T-helper 17 cell (primary cell): ENCODE measurements at places on chromosomes 7 and 10. TPM values are rescaled to one million over a fixed set of nuclear protein-coding genes. Genes with fewer than 3 reads are reported as not detected.

GRCh38 chr7:99558306-99559174 lies at the start of gene ZNF655:
Gene ZNF655, plus strand, starts transcription at chr7:99558642. Its CDS starts 1,918 bp downstream, at chr7:99560560.
- DNase-seq: peak; percentile 84
- H3K36me3 ChIP-seq: peaks cover 11% of the 10 kb centered on the region
- H3K27me3 ChIP-seq: no peaks in the 10 kb centered on the region
- peaks cover 27% of the 10 kb centered on the region for H3K4me1 ChIP-seq
- peak within 1 kb of the TSS; percentile 100 for H3K4me3 ChIP-seq
- peak within 1 kb of the TSS; percentile 100 for H3K27ac ChIP-seq

GRCh38 chr7:76272851-76273497 lies 29.5 kb upstream of the HSPB1 start:
- H3K36me3 ChIP-seq: peaks cover 5% of the 10 kb centered on the region
- no peak for DNase-seq
- H3K4me3 ChIP-seq: no peak overlapping the region
- no peak overlapping the region for H3K27ac ChIP-seq
- peaks cover 61% of the 10 kb centered on the region for H3K27me3 ChIP-seq

DNA sequence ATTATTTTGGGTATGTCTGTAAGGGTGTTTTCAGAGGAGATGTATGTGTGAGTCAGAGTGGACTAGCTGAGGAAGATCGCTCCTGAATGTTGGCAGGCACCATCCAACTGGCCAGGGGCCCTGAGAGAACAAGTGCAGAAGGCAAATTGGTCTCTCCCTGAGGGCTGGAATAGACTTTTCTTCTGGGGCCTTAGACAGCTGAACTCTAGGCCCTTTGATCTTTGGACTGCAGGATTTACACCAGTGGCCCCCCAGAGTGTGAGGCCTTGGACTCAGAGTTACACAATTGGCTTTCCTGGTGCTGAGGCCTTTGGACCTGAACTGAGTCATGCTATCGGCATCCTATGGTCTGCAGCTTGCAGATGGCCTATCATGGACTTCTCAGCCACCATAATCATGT lies 217.2 kb downstream of the REEP3 start:
- no peak for DNase-seq
- H3K4me1 ChIP-seq: no peaks in the 10 kb centered on the region
- H3K36me3 ChIP-seq: peaks cover 2% of the 10 kb centered on the region
- H3K27me3 ChIP-seq: peaks cover 23% of the 10 kb centered on the region
- H3K4me3 ChIP-seq: no peak overlapping the region

DNA sequence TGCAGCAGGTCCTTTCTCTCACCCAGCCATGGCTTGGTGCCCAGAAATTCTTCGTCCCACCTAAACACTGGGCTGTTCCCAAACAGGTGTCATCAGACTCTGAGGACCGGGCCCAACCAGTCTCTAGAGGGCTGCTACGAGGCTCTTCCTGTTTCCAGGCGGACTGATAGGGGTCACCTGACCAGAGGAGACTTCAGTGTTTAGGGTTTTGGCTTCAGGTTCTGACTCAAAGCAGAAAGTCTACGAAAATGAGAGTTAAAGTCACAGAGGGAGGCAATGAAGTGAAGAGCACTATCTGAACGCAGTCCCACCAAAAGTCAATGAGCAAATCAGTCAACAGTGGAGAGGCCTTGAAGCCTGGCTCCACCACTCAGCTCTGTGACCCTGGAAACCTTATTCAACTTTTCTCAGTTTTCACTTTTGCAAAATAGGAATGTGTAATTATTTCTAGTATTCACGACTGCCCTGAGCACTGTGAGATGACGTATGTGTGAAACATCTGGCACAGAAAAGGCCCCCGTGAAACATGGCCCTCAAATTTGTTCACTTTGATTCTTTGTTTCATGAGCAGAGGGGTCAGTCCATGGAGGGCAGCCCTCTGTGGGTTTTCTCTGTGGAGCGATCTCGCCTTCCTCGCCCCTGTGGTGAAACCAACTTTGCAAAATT lies 189.9 kb upstream of the PDE1C start:
- DNase-seq: no peak
- H3K4me1 ChIP-seq: no peaks in the 10 kb centered on the region
- H3K27me3 ChIP-seq: no peaks in the 10 kb centered on the region
- no peak overlapping the region for H3K27ac ChIP-seq
- H3K36me3 ChIP-seq: no peaks in the 10 kb centered on the region

DNA sequence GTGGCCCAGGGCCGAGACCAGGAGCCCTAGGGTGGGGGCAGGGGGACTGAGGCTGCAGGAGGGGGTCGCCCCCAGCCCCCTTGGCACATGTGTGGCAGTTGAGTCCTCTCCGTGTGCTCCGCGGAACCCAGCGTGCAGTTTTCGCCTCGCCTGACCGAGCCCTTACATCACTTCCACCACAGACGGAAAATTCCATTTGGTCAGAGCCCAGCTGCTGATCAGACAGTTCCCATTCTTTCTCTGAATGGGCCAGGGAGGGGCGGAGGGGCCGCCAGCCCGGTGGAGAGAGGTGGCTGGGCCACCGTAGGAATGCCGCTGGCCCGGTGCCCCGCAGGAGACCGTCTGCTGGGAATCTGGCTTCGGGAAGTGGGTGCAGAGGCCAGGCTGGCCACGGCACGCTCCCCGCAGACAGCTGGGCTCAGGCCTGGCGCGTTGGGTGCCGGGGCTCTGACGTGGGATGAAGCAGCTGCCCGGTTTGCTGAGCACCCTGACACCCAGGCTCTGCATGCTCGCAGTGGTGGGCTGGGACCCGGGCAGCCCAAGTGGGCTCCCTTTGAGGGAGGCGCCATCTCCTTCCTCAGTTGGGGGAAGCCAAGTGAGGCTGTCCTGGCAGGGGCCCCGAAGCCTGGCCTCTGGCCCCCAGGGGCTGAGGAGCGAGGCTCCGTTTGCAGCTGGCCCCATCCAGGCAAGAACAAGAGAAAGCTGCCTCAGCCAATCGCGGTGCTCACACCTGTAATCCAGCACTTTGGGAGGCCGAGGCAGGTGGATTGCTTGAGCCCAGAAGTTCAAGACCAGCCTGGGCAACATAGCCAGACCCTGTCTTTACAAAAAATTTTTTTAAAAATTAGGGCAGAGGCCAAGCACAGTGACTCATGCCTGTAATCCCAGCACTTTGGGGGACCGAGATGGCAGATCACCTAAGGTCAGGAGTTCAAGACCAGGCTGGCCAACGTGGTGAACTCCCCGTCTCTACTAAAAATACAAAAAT lies 9.9 kb downstream of the TTYH3 start:
- H3K4me1 ChIP-seq: peaks cover 8% of the 10 kb centered on the region
- H3K4me3 ChIP-seq: no peak overlapping the region
- H3K27ac ChIP-seq: no peak overlapping the region
- no peaks in the 10 kb centered on the region for H3K36me3 ChIP-seq

GRCh38 chr7:75649462-75649861 lies 89.3 kb downstream of the HIP1 start:
- DNase-seq: no peak
- no peaks in the 10 kb centered on the region for H3K4me1 ChIP-seq
- no peak overlapping the region for H3K4me3 ChIP-seq
- no peaks in the 10 kb centered on the region for H3K36me3 ChIP-seq
- no peak overlapping the region for H3K27ac ChIP-seq

NEUROG3 gene
- not detected for total RNA-seq

ELMO1 gene
- total RNA-seq: 169 TPM

MYO3A gene
- not detected for total RNA-seq
